ENCODE measurements at places on chromosomes 1 and 21.

GRCh38 chr21:45470773-45471524 lies 66.0 kb downstream of the COL18A1 start:
- DNase-seq, result no peak

GRCh38 chr21:41254090-41254700 lies 62.4 kb upstream of the FAM3B start:
- no peak for DNase-seq

DNA sequence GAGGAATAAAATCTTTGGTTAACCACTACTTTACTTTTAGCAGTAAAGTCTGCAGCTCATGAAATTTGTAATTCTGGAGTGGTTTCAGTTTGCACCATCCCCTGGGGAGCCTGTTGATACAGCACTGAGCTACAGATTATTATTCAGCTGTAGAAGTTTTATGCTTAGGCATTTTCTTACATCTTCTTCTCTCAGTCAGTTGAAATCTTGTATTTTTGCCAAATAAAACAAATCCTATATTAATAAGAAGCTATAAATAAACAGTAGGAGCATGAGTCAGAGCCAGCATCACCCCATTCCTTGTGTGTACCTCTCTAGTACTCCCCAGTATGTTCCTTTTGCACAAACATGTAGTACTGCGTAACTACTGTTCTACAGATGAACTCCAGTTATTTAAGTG lies 118.9 kb downstream of the ATF6 start:
- DNase-seq, result no peak

DNA sequence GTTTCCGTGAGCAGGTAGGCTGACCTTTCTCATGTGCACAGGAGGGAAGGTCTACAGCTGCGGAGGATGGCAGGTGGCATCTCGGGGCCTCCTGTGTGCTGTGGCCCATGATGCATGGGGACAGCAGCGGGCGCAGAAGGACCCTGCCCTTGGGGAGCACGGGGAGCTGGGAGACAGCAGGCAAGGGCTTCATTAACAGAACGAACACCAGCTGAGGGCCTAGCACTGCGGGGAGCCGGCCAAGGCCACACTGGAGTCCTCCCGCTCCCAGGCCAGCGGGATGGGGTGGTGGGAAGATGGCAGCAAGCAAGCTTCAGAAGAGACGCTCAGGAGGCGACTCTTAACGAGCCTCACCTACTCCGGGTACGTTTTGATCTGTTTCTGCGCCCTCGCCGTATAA lies 66.6 kb downstream of the SCCPDH start:
- DNase-seq, result no peak

DNA sequence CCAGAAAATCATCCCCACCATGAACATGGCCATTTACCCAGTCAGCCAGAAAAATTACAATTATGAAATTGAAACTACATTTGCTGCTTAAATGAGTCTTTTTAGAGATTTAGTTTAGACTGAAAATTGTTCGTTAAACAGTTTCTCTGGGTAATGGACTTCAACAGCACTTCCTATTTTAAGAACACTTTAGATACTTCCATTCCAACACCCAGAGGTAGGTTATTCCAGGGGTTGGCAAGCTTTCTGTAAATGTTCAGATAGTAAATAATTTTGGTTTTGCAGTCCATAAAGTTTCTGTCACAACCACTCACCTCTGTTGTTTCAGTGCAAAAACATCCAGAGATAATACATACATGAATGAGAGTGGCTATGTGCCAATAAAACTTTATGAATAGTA lies 10.2 kb downstream of the NMNAT2 start:
- DNase-seq, result no peak

DNA sequence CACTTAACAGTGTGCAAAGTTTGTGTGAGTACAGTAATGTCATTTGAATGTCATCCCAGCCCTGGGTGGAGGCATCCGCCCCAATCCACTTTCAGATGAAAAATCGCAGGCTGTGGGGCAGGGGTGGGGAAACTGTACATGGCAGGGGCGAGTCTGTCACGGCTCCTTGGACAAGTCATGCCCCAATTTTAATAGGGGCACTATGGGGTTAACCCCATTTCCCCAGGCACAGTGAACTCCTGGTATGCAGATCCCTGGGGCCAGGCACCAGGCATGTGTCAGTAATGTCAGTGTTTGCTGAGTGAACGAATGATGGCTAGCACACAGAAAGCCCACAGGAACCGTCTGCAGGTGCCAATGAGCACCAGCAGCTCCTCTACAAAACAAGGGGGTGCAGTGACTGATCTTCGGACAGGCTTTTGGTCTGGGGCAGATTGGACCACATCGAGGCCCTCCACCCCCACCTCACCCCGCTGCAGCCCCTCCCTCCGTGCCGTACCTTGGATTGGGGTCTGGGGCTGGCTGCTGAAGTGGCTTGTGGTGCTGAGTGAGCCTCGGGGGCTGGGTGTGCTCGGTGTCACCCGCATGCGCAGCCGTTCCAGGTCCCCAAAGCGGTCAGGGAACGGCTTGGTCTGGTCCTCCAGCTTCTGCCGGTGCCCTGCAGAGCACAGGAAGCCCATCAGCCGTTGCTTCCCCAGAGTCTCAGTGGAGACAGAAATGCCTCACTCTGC lies 23.2 kb downstream of the RUNX3 start:
- DNase-seq, result no peak

GRCh38 chr1:239209591-239209990 lies 176.8 kb upstream of the CHRM3 start:
- no peak for DNase-seq

DNA sequence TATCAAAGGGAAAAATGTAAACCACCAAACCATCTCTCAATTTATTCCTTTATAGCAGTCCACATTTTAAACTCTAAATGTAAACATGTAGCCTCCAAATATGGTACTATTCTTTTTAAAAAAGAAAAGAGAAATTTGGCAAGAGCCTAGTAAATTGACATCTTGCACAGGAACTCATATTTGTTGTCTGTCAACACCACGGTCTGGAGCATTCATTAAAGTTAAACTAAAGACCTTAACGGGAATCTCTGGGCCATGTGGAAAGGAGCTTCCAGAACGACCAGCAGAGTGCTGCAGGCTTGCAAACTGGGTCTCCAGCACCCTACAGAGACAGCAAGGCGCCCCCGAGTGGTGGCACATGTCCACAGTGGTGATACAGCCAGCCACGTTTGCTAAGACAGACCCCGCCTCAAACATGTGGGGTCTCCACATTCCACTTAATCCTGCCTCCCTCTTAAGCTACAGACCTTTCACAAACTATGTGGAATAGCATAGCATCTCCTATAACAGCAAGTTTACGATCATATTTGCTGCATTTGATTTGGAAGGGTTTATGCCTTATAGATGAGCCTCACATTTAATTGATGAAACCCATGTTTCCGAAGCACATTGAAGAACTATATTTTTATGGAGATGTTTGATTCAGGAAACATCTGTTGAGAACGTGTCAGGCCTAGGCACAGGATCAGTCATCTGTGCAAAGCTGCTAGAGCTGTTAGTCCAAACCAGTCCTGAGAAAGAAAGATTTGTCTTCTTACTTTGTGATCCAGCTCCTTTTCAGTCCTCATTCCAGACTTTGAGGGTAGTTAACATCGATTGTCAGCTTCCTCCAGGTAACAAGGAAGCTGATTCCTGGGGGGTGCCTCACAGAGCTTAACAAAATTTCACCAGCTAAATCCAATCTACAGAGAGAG lies 96.4 kb upstream of the BACE2 start:
- no peak for DNase-seq

DNA sequence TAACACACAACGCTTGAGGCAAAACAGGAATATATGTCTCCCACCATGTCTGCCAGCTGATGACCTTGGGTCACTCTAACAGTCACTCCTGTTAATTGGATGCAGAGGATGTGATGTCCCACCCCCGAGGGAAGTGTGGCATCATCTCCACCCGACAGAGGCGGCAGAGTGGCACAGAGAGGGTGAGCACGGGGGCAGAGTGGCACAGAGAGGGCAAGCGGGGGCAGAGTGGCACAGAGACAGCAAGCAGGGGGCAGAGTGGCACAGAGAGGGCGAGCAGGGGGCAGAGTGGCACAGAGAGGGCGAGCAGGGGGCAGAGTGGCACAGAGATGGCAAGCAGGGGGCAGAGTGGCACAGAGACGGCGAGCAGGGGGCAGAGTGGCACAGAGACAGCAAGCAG lies 44.3 kb downstream of the DISP3 start:
- DNase-seq, result no peak

DNA sequence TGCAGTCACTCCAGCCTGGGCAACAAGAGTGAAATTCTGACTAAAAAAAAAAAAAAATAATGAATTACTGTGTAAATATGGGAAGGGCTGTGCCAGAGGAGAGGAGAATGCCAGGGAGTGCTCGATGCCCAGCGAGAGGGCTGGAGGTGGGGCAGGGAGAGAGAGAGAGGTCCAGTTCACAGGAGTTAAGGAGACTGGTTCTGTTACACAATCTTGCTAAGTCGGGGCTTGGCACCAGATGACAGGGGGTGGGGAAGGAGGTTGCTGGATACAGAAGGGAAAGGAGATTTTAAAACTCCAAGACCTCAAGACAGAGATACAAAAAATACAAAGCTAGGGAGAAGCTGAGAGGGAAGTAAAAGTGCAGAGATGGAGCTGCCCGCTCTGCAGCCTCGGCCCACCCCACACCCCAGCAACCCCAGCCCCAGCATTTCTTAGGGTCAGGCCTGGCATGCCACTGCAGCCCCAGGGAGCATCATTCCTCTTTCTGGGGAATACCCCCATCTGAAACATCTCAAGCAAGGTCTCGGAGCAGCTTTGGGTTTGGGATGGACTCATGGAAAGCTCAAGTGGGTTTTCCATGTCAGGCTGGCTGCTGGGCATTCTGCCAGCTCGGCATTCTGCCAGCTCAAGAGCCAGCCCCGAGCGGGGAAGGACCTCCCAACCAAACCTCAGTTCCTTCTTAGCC lies 991 bp downstream of the SELENBP1 start:
- no peak for DNase-seq

GRCh38 chr1:26346274-26347033 lies 7.5 kb downstream of the CRYBG2 start:
- DNase-seq, result no peak

DNA sequence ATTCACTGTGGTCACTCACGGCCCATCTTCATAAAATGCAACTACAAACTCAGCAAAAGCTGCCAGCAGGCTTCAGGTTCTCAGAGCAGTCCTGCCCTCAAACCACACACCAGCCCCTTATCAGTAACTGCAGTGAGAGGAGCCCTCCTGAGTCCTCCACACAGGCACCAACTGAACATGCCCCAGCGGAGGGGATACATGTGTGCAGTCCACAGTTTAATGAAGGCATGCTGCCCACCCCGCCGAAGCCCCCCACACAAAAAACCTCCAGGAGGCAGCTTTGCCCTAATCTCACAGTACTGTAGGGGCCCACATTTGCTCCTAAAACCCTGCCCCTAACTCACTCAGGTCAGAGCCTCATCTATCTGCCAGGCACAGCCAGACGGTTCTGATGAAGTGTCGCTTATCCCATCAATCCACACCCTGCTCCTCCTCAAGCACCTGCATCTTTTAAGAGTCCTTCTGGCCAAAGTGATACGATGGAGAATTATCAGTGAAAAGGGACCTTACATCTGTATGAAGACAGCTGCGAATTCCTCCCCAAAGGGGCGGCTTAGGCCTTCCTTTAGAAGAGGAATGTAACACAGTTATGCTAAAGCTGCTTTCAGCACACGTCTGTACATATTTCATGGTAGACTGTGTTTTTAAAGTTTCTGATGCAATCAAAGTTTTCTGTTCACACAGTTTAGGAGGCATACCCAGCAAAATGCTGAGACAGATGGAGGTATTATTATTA lies 3.5 kb downstream of the ABCB10 start:
- DNase-seq, result no peak

- no peak for DNase-seq
These were observed 119.6 kb downstream of the IER5 start for GRCh38 chr1:181208083-181208482.

GRCh38 chr1:22255341-22256212 lies 112.7 kb upstream of the WNT4 start:
- no peak for DNase-seq

DNA sequence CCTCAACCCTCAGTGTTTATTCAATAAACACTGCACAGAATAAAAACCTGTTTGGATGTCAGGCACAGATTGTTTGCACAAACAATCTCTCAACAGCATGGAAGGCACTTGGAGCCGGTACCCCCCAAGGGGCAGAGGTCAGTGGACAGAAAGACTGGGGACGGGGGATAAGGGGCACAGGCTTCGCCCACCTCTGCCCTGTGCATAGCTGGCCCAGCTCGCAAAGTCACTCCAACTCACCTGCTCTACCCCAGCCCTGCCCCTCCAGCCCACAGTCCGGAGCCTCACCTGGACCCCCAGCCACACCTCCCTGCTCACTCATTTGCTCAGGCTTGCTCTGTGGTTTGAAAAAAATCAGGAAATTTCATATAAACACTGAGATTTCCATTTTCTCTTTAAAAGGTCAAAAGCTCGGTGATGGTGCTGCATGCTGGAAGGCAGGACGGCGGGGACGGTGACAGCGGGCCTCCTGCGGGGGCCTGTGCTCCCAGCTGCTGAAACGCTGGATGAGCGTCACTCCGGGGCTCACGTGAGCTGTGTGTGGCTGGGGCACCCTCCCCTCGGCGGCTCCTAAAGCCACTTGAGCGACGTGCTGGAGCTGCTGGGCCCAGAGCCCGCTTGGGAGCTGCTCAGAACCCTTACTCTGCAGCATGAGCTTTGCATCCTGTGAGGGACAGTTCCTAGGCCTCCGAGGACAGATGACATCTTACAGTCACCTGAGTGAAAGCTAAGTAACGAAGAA lies 54.5 kb downstream of the PRDM15 start:
- DNase-seq, result no peak

DNA sequence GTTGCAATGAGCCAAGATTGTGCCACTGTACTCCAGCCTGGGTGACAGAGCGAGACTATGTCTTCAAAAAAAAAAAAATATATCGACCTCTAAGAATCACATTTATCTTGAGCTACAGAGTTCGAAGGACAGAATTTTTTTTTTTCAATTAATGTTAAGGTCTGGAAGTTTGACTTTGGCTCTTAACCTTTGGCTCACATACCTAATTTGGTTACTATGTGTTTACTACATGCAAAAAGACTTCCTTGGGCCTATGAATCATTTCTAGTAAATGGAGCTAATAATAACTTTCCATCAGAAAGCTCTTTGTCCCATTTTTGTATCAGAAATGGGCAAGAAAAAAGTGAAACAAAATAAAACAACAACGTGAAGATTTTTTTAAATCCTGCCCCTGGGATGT lies 351.2 kb downstream of the SMYD3 start:
- DNase-seq, result no peak

DNA sequence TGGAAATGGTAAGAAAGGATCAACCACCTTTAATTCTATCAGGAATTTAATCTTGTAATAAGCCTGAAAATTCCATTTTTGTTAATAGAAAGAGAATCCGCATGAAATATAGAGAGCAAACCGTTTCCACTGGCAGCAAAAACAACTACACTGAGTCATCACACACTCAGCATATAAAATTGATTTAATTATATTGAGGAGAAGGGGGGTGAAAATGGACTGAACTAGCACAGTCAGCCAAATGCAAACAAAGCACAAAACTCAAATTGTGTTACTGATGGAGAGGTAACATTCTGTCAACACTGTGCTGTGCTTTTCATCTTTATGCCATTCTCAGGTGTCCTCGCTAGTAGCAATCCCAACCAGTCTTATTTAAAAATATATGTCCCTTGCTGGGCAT lies 1583.9 kb downstream of the MRPL39 start:
- no peak for DNase-seq

Data from activated CD8-positive, alpha-beta memory T cell treated with anti-CD3 and anti-CD28 coated beads for 48 hours (primary cell).